CD4-positive, alpha-beta T cell treated with Interleukin-15 for 1 hour (primary cell): ENCODE measurements at places on chromosomes 4 and X.

DNA sequence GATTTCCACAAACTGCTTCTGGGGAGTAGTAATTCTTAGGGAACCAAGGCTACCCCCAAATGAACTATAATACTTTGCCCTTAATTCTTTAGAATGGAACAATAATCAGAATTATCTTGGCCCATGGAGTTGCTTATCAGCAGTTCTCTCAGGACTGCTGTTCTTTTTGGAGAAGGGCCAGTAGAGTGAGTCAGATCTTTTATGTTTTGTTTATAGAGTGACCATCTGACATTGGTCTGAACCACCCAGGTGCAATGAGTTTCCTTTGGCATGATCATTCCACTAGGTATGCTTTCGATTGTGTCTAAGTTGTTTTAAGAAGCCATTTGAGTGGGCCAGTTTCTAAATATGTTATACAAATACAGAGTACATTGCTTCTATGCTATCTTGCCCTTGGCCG lies 31.8 kb downstream of the PRRG1 start:
- DNase-seq, result no peak

- DNase-seq, result no peak
Observed at GRCh38 chrX:11648705-11649519, 16.8 kb downstream of the ARHGAP6 start.

DNA sequence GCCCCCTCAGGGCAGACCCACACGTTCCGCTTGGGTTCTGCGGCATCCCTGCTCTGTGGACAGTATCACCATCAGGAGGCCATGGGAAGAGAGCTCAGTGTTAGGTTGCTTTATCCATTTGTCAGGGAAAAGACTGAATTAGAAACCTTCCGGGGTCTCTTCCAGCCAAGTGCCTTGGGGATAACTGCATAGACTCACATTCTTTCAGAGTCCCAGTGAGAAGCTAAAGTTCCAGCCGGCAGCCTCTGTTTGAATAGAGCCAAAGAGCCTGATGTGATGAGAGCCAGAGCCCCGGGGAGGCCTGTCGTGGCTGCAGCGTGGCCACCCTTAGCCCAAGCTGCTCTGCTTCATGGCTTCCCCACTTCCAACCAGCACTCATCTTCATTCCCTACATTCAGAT lies 85.2 kb downstream of the FHDC1 start:
- DNase-seq, result no peak

GRCh38 chrX:96435378-96436035 lies 249.1 kb upstream of the DIAPH2 start:
- no peak for DNase-seq

DNA sequence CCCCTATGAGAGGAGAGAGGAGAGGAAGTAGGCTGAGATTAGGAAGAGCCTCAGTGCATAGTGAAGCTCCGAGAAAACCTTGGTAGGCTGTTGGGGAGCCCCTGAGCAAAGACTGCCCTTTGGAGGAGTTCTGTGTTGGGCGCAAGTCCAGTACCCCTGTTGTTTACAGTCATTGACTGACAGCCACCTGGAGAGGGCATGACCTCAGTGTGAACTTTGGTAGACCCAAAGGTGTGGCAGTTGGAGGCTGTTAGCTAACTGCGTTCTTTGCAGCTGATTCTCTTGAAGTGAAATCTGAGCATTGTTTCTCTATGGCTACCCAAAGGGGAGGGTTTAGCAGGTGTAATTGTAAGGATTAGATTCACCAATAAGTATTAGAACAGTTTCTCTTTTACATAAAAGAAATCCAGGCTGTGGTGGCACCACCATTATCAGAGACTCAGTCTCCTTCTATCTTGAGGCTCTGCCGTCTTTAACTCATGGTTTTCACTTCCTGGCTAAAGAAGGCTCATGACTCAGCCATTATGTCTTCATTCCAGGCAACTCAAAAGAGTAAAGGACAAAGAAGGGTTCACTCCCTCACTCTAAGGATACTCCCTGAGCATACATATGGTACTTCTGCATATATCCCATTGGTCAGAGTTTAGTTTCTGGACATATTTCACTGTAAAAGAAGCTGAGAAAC lies 33.4 kb downstream of the ANXA3 start:
- no peak for DNase-seq

- DNase-seq, result no peak
Observed at GRCh38 chrX:152901816-152902501, 4.1 kb downstream of the ZNF185 start.

DNA sequence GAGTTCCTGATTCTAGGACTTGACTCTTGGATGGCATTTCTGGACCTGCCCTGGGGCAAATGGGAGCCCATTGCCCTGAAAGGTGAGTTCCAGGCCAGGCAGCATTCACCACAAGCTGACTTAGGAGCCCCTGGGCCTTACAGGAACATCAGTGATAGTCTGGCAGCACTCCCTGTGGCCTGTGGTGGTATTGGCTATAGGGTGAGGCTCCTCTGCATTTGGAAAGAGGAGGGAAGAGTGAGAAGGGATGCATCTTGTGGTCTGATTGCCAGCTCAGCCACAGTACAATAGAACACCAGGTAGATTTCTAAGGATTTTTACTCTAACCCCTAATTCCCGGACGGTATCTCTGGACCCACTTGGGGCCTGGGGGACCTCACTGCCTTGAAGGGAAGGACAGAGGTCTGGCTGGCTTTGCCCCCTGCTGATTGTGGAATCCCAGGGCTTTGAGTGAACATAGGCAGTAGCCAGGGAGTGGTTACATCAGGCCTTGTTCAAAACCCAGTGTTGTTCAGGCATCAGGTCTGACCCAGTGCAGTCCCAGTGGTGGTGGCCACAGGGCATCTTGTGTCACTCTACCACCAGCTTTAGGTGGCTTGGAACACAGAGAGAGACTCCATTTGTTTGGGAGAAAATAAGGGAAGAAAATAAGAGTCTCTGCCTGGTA lies 32.9 kb downstream of the MAGED4 start:
- DNase-seq, result no peak

GRCh38 chr4:74297539-74297938 lies 10.7 kb upstream of the EPGN start:
- no peak for DNase-seq

DNA sequence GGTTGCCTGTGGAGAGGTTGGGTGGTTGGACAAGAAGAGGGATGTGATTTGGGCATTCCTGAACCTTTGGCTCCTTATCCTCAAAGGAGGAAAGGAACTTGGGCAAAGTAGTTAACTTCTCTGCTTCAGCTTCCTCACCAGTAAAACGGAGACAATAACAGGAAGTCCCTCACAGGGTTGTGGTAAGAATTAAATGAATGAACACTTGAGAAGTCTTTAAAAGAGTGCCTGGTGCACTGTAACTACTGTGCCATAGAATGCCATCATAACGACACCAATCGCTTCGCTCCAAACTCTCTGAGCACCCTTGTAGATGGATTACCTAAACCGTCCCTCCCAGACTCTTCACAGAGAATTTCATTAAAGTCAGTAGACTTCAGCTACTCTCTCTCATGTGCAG lies 10.5 kb downstream of the ZCCHC18 start:
- DNase-seq, result no peak

GRCh38 chr4:180150818-180151217 lies 2092.4 kb upstream of the TENM3 start:
- DNase-seq, result no peak

DNA sequence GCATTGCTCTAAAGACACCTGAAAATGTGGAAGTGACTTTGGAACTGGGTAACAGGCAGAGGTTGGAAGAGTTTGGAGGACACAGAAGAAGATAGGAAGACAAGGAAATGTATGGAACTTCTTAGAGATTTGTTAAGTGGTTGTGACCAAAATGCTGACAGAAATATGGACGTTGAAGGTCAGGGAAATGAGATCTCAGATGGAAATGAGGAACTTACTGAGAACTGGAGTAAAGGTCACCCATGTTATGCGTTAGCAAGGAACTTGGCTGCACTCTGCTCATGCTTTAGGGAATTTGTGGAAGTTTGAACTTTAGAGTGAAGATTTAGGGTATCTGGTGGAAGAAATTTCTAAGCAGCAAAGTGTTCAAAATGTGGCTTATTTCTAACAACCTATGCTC lies 99.4 kb downstream of the FAM13A start:
- DNase-seq, result no peak

DNA sequence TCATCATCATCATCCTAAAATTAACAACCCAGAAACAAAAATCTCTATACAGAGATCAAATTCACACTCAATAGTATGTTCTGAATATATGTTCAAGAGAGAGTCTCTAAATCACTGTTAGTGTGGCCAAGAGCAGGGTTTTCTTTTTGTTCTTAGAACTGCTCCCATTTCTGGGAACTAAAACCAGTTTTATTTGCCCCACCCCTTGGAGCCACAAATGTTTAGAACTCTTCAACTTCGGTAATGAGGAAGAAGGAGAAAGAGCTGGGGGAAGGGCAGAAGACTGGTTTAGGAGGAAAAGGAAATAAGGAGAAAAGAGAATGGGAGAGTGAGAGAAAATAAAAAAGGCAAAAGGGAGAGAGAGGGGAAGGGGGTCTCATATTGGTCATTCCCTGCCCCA lies 32.3 kb downstream of the CYBB start:
- no peak for DNase-seq

- DNase-seq, result no peak
Observed at GRCh38 chr4:2651546-2651945, 104.6 kb downstream of the TNIP2 start.

GRCh38 chr4:337932-338758 lies 531 bp downstream of the ZNF141 start:
- DNase-seq, result peak; percentile 37

GRCh38 chr4:5759236-5760075 lies 48.5 kb downstream of the EVC start:
- no peak for DNase-seq

DNA sequence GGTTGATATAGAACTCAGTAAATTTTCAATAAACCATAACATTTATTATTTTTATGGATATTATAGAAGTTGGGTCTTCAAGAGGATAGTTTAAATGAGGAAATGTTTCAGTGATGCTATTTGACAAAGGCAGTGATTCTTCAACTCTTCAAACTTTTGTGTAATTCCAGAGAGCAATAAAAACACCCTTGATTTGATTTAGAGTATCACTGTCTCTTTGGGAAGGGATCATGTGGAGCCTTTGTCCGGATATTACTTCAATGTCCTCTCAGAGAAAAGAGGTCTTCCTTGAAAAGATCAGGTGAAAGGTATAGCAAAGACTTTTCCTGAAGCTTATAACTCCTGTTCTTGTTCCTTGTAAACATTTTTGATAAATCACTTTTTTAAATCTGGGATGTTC lies 23.3 kb downstream of the GLRA3 start:
- DNase-seq, result no peak

- DNase-seq, result peak; percentile 58
Observed at GRCh38 chrX:2500803-2501558, at the start of the genes DHRSX and ZBED1. DHRSX (minus strand) TSS chrX:2500976; CDS start chrX:2500925, 51 bp downstream. ZBED1 (minus strand) TSS chrX:2500976; CDS start chrX:2490719, 10,257 bp downstream.

GRCh38 chr4:94127707-94128328 lies 79.8 kb upstream of the SMARCAD1 start:
- DNase-seq, result no peak

- no peak for DNase-seq
Observed at GRCh38 chrX:23822397-23822796, 39.4 kb downstream of the SAT1 start.

DNA sequence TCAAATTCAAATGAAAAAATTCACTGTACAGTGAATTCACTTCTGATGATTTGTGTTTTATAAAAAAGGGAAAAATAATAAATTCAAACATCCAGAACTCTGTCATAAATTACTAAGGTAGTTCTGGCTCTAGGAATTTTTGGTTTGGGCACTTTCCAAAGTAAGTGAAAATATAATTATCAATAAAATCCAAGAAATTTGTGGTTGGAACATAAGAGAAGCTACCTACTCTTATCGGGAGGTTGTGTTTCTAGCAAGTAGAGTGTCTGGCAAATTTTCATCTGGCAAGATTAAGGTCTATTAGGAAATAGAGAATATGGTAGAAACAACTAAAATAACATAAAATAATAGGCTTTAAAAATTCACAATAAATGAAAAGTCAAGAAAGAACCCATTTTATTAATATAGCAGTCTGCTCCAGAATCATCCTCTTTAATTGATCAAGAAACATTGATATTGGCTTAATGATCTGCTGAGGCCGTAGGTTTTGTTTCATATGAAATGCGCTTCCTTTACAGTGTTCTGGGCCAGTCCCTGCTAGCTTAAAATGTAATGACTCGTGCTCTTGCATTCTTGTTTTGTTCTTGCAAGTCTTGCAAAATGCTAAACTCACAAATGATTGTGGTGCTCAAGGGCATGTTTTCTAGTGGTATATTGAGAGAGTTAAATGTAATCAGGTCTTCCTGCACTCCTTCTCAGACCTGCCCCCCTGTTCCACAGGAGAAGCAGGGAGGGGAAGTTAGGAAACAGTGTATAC lies 331.4 kb downstream of the RAPGEF2 start:
- DNase-seq, result no peak

DNA sequence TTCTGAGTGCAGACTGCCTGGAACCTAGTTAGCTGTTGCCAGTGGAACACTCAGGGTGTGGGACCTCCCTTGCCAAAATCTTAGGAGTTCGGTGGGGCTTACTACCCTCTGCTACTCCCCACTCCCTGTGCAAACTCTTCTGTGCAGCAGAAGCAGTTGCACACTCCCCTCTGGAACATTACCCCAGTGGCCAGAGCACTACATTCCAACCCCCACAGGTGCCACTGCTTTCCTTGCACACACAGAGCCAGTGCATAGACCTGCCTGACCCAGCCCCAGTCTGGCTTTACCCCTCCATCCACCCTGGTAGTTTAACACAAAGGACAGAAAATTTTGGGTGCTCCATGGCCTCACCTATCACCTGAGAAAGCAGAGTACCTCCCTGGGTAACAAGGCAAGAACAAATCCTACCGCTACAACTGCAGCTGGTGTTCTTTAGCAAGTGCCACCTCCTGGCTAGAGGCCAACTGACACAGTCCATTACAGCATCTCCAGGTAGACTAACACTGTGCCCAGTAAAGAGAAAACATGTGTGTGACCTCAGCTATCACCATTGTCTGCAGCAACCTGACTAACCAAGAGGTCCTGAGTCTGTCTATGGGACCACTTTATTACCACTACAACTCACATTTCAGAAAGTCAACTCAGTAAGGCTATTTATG lies 11.5 kb upstream of the RASSF6 start:
- DNase-seq, result no peak

GRCh38 chr4:38567457-38567856 lies 96.5 kb upstream of the KLF3 start:
- DNase-seq, result no peak

GRCh38 chr4:98998551-98998950 lies 3.0 kb downstream of the METAP1 start:
- DNase-seq, result no peak

- peak; percentile 55 for DNase-seq
Observed at GRCh38 chr4:173168396-173169177, at the start of gene GALNT7. GALNT7 (plus strand) TSS chr4:173168811; CDS start chr4:173168836, 25 bp downstream.

- DNase-seq, result no peak
Observed at GRCh38 chr4:5998333-5998936, 19.8 kb downstream of the C4orf50 start.
